ENCODE measurements at places on chromosomes 7 and 10.

GRCh38 chr7:77293046-77293445, 93.4 kb upstream of the FGL2 start:
- no peak for DNase-seq

- DNase-seq = no peak
Measured at GRCh38 chr7:78015574-78016260, 217.1 kb downstream of the PHTF2 start.

DNA sequence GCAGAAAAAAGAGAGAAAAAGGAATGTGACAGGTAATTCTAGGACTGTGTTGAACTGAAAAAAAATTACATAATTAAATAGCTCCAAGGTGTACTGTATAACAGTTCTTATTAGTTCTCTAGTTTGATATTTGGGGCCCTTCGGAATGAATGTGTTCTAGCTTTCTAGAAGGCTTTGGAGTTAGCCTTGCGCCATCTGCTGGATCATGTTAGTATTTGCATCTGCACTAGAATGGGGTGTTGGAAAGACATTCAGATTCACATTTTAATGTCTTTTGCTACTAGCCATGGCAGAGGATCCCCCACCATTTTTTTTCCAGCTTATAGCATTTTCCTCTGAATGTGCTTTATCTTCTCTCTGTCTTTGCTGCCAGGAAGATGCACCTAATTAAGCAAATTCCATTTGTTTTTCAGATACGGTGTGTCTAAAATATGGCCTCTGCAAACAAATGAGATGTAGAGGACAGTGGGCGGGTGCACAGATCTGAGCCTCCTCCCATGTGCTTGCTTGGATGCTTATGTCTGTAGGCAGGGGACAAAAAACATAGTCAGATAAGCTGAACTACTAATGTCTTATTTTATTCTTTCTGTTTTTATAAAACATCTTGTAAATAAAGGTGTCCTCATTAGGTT, 238.5 kb downstream of the PHF14 start:
- DNase-seq = peak; percentile 46

DNA sequence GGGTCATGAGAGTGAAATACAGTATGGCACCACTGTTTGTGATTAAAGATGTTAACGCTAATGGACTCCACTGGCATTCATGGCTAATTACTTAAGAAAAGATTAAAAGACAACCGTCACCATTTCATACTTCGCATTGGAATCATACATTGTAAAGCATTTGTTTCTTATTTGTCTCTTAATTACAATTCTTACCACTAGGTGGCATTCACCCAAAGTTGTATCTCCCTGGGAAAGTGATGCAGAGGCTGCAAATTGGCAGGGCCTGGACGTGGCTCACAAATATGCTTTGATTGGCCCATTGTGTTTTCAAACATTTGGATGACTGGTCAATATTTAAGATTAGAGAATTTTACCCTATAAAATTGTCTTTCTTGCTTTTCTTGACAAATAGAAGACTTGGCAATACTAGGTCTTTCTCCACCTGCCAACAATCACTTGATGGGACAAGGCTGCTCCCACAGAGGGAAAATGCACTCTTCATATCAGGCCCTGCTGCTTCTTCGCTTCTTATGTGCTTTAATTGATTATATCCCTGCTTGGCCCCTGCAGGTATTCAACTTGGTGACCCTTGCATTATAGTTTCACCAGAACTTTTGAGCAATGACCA, 72.1 kb upstream of the STARD3NL start:
- DNase-seq = no peak

DNA sequence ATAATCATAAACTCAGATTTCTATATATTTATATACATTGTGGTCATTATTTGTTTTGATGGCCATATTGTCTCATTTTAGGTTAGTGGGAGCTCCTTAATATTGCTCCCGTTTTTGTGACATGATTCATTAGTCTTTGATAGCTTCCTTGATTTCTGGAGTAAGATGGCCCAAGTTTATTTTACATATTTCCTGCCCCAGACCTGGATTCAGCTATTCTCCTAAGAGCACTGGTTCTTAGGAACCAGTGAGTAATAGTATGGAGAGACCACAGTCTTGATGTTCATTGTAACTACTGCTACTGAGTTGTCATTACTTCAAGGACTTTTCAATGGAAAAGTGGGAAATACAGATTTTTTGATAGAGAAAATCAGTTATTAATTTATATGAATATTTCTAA, 6.0 kb downstream of the TFPI2 start:
- no peak for DNase-seq

DNA sequence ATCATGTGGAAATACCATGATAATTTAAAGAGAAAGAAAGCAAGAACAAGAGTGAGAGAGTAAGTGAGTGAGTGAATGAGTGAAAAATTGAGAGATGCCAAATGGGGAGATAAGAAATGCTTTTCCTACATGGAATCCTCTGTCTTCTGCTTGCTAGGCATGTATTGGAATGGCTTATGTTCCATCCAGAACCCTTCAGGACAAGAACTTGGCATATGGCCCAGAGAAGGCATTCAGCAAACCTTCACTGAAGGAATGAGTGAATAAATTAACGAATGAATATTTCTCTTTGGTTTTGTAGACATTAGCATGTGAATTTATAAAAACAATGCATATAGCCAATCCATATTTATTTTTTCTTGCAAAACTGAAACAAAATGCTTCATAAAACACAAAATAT, 162.2 kb downstream of the LRRTM3 start:
- DNase-seq = no peak

DNA sequence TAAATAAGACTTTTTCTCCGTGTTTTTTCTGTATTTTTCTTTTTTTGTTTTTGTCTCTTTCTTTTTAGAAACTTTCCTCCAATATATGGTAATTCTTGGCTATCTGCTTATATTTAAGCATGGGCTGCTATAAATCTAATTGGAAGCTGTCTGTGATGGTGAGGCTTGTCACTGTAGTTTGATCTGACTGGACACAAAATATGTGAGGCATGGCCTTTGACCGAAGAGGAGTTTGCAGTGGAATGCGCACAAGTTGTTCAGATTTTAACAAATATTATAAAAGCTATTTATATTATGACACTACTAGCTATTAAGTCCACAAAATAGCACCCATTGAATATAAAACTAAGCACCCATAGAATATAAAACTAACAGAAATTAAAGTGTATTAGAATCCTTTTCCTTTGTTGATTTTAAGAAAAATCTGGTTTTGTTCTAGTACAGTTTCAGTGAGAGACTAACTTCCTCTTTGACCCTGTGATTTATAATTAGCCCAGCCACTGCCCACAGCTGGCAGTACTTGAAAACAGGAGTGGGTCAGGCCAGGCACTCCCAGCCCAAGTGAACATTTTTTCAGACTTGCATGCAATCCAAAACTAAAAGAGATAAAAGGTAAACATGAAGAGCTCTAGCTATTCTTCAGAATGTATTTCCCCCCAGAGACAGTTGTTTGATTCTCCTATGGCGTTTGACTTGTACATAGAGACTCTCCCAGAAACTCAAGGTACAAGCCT, 69.9 kb upstream of the FGL2 start:
- no peak for DNase-seq

All from activated T-cell treated with anti-CD3 and anti-CD28 coated beads, Interleukin-2, amount 50 U/mL, for 72 hours (primary cell).